ENCODE measurements at places on chromosomes 4 and X. TPM values are rescaled to one million over a fixed set of nuclear protein-coding genes. Genes with fewer than 3 reads are reported as not detected.

Gene STATH
- not detected for total RNA-seq

Gene CORIN
- total RNA-seq, result 0.36 TPM

Gene SCML1
- 2.3 TPM for total RNA-seq

Gene DIPK2B
- total RNA-seq, result not detected

Gene ARHGAP36
- 0.93 TPM for total RNA-seq

Gene MAGEA10
- not detected for total RNA-seq

- no peak overlapping the region for H3K4me3 ChIP-seq
- H3K27ac ChIP-seq, result no peak overlapping the region
- no peak for DNase-seq
- H3K36me3 ChIP-seq, result no peaks in the 10 kb centered on the region
- H3K4me1 ChIP-seq, result no peaks in the 10 kb centered on the region
- peaks cover 18% of the 10 kb centered on the region for H3K27me3 ChIP-seq
These were observed 154.6 kb upstream of the RPS6KA3 start for GRCh38 chrX:20421275-20421674.

DNA sequence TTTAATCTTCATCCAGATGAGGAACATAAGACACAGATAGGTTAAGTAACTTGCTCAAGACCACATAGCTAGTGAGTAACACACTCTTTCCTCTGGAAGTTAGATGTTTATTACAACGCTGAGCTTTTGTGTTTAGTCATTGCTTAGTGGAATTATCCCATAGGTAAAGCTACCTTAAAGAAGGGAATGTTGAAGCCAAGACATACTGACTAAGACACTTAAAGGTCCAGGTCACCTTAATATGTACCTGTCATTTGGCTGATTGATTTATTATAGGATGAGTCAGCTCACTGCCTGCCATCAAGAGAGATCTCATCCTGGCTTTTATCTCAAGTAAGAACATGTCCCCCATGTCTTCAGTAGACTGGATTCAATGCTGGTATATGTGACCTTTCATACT is 53.4 kb downstream of the KDR start:
- no peak overlapping the region for H3K4me3 ChIP-seq
- no peak for DNase-seq
- H3K27ac ChIP-seq, result no peak overlapping the region
- no peaks in the 10 kb centered on the region for H3K36me3 ChIP-seq
- no peaks in the 10 kb centered on the region for H3K27me3 ChIP-seq

DNA sequence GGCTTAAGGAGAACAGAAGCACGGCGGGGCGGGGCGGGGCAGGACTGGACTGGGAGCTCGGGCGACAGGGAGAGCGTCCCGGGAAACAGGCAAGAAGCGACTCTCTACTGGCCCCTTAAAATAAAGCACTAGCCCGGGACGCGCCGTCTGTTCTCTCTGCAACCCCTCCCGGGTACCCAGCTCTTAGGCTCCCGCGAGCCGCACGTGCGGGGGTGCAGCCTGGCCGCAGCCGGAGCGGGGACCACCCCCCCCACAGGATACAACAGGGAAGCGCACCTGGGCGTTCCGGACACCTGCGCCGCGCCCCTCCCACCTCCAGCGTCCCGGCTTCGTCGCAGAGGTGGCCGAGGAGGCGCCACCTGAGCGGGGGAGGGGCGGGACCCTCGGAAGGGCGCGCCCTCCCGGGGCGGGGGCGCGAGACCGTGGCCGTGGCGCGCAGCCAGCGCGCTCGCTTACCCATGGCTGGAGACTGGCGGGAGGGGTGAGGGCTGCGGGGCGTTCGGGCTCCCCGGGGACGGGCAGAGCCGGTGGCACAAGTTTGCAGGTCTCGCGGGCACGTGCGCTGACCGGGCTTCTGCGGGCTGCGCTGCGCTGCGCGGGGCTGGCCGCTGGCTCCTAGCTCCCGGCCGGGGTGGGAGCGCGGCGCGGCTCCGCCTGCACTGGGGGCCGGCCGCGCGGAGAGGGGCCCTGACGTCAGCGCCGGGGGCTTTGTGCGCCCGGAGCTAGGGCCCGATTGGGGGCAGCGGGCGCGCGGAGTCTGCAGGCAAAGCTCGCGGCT is 91.5 kb downstream of the GEMIN8 start:
- no peaks in the 10 kb centered on the region for H3K4me1 ChIP-seq
- H3K4me3 ChIP-seq, result peak overlapping the region; percentile 86
- DNase-seq, result peak; percentile 78
- no peaks in the 10 kb centered on the region for H3K27me3 ChIP-seq

- no peak overlapping the region for H3K4me3 ChIP-seq
- peak; percentile 56 for DNase-seq
- H3K4me1 ChIP-seq, result no peaks in the 10 kb centered on the region
- no peak overlapping the region for H3K27ac ChIP-seq
These were observed 4.8 kb downstream of the FRMPD3 start for GRCh38 chrX:107454302-107454701.

DNA sequence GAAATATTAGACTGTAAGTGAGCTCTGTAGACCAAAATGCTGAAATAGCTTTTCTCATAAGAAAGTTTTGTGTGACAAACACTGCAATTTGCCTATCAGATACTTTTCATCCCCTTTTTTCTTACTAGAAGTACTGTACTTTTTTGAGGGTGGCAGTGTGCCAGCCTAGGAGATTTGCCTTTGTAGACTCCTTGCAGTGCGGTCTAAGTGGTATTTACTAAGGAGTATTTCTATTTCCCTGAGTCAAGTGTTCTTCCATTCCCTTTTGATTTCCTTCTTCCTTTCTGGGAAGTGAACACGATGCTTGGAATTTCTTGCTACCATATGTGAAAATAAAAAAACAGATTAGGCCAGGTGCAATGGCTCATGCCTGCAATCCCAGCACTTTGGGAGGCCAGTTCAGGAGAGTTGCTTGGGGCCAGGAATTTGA is 34.6 kb downstream of the PDLIM5 start:
- no peak overlapping the region for H3K27ac ChIP-seq
- peaks cover 23% of the 10 kb centered on the region for H3K36me3 ChIP-seq
- no peak overlapping the region for H3K4me3 ChIP-seq

DNA sequence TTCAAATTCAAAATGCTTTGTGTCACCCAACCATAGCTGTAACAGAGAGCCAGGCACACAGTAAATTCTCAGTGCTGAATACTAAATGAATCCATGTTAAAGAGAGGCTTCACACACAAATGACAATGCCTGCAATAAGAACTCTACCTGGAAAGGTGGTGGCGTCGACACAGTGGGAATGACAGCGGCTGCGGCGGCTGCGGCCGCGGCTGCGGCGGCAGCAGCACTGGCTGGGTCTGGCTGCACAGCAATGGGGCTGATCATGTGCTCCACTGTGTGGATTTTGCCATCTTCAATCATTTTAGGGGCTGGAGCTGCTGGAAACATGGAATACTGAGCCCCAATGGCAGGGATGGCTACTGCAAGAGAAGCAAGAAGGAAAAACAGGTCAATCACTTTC is 97.4 kb downstream of the CHRNA9 start:
- DNase-seq, result no peak
- no peak overlapping the region for H3K27ac ChIP-seq
- peaks cover 31% of the 10 kb centered on the region for H3K36me3 ChIP-seq
- no peaks in the 10 kb centered on the region for H3K4me1 ChIP-seq
- H3K4me3 ChIP-seq, result no peak overlapping the region

DNA sequence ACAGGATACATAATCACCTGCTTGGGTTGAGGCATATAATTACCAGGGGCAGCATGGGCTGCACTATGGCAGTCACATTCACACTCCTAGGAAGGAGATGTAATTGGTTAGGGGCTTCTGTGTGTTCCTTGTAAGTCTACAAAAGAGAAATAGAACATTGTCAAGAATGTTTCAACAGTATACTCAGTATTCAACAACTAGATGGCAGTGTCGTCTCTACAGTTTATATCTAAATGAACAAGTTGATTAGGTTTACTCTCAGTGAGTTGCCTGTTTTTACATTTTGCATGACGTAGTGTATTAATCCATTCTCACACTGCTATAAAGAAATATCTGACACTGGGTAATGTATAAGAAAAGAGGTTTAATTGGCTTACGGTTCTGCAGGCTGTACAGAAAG is 50.5 kb upstream of the RAB33B start:
- H3K27me3 ChIP-seq, result no peaks in the 10 kb centered on the region
- H3K27ac ChIP-seq, result no peak overlapping the region
- H3K36me3 ChIP-seq, result no peaks in the 10 kb centered on the region
- H3K4me3 ChIP-seq, result no peak overlapping the region

GRCh38 chr4:3639613-3640586 is 107.7 kb upstream of the LRPAP1 start:
- no peaks in the 10 kb centered on the region for H3K27me3 ChIP-seq
- no peaks in the 10 kb centered on the region for H3K4me1 ChIP-seq
- no peak overlapping the region for H3K4me3 ChIP-seq
- no peaks in the 10 kb centered on the region for H3K36me3 ChIP-seq
- H3K27ac ChIP-seq, result no peak overlapping the region
- DNase-seq, result no peak

GRCh38 chrX:39820938-39821708 is 276.6 kb downstream of the BCOR start:
- no peaks in the 10 kb centered on the region for H3K36me3 ChIP-seq
- peaks cover 7% of the 10 kb centered on the region for H3K4me1 ChIP-seq
- peak overlapping the region; percentile 40 for H3K4me3 ChIP-seq
- H3K27me3 ChIP-seq, result peaks cover 46% of the 10 kb centered on the region
- DNase-seq, result peak; percentile 87

DNA sequence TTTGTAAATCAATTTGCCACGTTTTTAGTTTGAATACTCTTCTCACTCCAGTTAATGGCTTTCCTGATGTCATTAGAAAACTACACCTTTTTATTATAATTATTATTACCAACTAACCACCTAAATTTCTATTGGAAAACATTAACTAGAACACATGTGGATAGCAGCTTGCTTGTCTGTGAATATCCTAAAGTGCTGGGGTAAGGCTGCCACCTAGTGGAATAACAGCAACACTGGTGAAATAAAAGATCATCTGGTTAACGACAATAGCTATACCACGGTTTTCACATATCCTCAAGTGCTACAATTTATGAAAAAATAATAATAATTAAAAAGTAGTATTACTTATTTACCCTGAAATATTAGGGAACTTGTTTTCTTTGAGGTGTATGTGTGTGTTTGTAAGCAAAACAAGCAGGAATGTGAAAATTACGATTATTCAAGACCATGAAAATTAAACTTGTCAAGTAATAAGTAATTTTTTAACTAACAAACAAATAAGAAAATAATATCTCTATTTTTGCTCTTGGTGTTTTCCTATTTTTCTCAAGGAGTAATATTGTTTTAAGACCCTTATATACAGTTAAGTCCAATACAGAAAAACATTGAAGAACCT is 130.1 kb upstream of the TECRL start:
- no peak overlapping the region for H3K27ac ChIP-seq
- DNase-seq, result peak; percentile 76
- no peaks in the 10 kb centered on the region for H3K36me3 ChIP-seq
- no peak overlapping the region for H3K4me3 ChIP-seq

GRCh38 chr4:143250617-143251016 is 65.9 kb downstream of the USP38 start:
- DNase-seq, result no peak
- H3K4me3 ChIP-seq, result no peak overlapping the region
- H3K27ac ChIP-seq, result no peak overlapping the region
- no peaks in the 10 kb centered on the region for H3K36me3 ChIP-seq
- H3K4me1 ChIP-seq, result no peaks in the 10 kb centered on the region
- H3K27me3 ChIP-seq, result no peaks in the 10 kb centered on the region

DNA sequence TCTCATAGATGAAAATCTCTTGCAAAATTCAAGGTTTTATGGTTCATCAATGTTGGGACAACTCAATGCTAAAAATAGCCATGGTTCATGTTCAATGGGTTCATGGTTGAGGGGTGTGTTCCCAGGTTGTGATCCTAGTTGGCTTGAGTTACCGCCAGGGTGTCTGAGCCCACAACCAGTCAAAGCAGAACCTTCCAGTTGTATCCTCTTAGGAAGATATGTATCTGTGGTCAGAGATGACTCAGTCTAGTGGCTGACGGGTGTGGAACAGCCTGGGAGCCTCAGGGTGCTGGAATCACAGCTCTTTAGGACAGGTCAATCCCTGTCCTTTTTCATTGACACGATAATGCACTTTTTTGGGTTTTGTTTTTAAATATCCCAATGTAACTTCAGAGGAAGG is 192.3 kb upstream of the NR3C2 start:
- H3K4me1 ChIP-seq, result no peaks in the 10 kb centered on the region
- no peaks in the 10 kb centered on the region for H3K36me3 ChIP-seq
- no peak for DNase-seq

GRCh38 chr4:89434364-89434988 is 126.9 kb upstream of the GPRIN3 start:
- no peaks in the 10 kb centered on the region for H3K36me3 ChIP-seq
- H3K27ac ChIP-seq, result no peak overlapping the region
- no peak overlapping the region for H3K4me3 ChIP-seq
- H3K4me1 ChIP-seq, result no peaks in the 10 kb centered on the region
- H3K27me3 ChIP-seq, result no peaks in the 10 kb centered on the region

DNA sequence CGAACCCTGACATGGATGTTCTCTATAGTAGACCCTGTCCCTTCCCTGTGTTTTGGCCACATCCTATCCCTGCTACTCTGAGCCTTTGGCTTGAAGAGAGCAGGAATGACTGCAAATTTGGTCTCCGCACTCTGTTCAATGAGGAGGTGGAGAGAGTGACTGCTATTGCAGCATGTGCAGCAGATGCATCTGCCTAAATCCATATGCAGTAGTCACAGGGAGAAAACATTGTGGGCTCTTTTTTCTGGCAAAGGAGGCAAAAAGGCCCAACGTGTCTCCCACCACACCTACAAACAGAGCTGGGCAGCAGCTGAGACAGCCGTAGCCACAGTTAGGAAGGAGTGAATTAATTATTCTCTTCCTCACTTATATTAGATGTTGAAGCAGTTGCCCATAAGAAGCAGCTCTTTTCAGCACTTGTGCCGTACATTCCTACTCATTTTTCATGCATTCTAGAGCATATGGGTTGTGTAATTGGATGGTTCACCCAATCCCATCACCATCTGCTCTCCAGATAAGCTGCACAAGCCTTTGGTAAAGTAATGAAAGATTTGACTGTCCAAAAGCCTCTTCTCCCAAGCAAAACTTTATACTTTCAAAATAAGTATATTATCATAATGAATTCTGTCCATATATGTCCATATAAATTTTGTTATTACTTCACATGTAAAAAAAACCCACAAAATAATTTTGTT is 147.9 kb upstream of the FAM47A start:
- DNase-seq, result no peak
- no peaks in the 10 kb centered on the region for H3K36me3 ChIP-seq
- no peaks in the 10 kb centered on the region for H3K27me3 ChIP-seq
- H3K27ac ChIP-seq, result no peak overlapping the region
- H3K4me1 ChIP-seq, result no peaks in the 10 kb centered on the region
- H3K4me3 ChIP-seq, result no peak overlapping the region

DNA sequence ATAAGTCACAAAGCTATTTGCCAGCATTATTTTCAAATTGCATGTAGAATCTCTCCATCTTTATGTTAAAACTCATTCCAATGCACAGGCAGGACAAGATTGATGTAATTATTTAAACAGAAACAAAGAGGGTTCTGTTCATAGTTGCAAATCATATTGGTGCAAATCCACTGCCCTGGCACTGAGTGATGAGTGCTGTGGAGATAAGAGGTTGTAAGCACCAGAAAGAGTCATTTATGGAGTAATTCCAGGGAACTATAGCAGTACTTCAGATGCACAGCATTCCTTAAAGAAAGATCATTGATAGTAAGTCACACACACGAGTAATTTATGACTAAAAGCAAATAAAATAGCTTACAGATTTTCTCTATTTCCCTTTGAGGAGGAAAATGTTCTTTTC is 337.7 kb upstream of the CTSO start:
- H3K36me3 ChIP-seq, result no peaks in the 10 kb centered on the region
- no peak for DNase-seq
- no peak overlapping the region for H3K4me3 ChIP-seq

- peak overlapping the region; percentile 67 for H3K27ac ChIP-seq
- H3K27me3 ChIP-seq, result no peaks in the 10 kb centered on the region
- H3K4me3 ChIP-seq, result no peak overlapping the region
- H3K4me1 ChIP-seq, result peaks cover 8% of the 10 kb centered on the region
- DNase-seq, result no peak
- no peaks in the 10 kb centered on the region for H3K36me3 ChIP-seq
These were observed 68.7 kb upstream of the SPRY1 start for GRCh38 chr4:123327846-123328429.

Measured in endodermal cell (in vitro differentiated cells).